ENCODE measurements at places on chromosomes 12 and 14.
A peak's percentile ranks its signal among the peaks of the same experiment; 100 is the strongest.

DNA sequence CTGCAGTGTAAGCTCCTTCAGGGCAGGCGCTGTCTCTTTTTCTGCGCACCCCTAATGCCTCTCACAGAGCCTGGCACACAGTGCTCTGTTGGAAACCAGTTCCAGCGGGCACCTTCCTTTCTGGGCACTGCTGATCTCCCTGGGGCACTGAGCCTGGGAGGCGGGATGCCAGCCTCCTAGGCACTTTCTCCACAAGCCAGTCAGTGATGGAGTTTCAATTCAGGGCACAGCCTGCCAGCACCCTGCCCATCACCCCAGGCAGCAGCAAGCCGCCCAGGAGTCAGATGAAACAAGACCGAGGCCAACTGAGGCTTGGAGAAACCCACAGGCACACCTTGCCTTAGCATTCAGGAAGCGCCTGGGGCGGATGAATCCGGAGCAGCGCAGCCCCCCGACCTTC is 5.7 kb upstream of the CTDSP2 start:
- no peak for DNase-seq

- DNase-seq = no peak
Measured at GRCh38 chr12:5008661-5009060, 35.0 kb upstream of the KCNA5 start.

GRCh38 chr12:26629864-26630263 is 203.1 kb downstream of the ITPR2 start:
- no peak for DNase-seq

- peak; percentile 25 for DNase-seq
Measured at GRCh38 chr14:80996049-80996901, 40.9 kb downstream of the TSHR start.

- DNase-seq = peak; percentile 82
Measured at GRCh38 chr12:50282721-50283228, 545 bp downstream of the LIMA1 start.

DNA sequence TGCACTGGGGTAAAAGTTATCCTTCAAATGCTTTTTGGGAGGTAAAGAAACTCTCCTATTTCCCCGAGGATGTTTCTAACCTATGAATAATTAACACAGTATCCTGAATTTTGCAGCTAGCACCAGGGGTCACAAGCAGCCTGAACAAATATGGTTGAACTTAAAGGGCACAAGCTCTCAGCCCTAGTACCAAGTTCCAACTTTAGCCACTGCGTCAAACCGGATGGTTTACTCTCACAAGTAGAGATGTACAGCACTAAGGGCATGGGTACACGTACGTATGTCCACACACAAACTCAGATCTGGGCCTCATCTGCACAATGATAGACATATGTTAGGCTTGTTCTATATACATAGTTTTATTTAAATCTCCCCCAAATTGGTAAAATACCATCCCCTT is 4.7 kb downstream of the CCDC88C start:
- DNase-seq = no peak

GRCh38 chr14:105484069-105484996 is 2.4 kb upstream of the CRIP1 start:
- DNase-seq = no peak

- no peak for DNase-seq
Measured at GRCh38 chr12:52267266-52267665, 7.2 kb upstream of the KRT86 start.

DNA sequence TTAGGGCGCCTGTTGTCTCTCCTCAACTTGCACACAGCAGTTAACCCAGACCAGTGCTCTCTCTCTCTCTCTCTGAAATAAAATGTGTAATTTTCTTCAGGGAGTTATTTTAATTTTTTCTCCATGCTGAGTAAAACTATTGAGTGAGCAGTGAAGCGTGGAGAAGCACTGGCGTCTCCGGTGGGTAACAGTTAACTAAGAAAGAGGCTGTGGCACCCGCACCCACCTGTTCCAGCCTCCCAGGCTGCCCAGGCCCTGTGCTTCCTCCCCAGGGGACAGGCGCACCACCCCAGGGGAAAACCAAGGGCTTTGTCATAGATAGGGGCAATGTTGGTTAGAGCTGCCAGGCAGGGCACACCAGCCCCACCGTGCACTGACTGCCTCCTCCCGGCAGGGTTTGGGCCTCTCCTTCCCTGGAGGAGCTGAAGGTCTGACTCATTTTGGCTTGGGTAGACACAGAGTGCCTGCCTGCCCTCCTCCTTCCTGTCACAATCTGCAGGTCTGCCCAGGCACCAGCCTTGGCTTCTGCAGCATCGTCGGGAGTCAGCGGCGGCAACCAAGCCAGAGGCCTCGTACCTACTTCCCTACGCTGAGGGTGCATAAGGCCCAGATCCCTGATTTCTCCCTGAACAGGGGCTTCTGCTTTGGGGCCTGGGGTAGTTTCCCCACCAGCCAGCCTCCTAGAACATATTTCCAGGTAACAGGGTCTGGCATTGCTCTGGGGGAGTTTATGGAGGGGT is 3.9 kb downstream of the HOXC5 start:
- DNase-seq = peak; percentile 54

GRCh38 chr12:68825569-68826217 is 17.7 kb downstream of the MDM2 start:
- DNase-seq = no peak

DNA sequence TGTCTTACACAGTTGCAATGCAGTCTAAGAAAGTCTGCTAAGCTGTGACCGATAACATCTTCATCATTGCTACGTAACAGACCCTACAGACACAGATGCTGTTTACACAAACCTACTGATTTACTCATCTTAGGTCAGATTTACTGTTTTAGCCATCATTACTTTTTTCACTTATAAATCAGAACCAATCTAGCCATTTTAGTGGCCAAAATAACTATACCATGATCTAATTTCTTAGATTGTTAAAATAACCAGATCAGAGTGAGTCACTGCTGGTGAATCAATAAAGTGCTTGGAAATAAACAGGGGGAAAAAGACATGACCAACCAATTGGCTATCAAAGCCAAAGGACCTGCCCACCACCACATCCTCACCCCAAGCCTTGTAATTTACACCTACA is 57.0 kb upstream of the FOXN3 start:
- no peak for DNase-seq

- DNase-seq = no peak
Measured at GRCh38 chr14:104314251-104314941, 176.0 kb downstream of the KIF26A start.

DNA sequence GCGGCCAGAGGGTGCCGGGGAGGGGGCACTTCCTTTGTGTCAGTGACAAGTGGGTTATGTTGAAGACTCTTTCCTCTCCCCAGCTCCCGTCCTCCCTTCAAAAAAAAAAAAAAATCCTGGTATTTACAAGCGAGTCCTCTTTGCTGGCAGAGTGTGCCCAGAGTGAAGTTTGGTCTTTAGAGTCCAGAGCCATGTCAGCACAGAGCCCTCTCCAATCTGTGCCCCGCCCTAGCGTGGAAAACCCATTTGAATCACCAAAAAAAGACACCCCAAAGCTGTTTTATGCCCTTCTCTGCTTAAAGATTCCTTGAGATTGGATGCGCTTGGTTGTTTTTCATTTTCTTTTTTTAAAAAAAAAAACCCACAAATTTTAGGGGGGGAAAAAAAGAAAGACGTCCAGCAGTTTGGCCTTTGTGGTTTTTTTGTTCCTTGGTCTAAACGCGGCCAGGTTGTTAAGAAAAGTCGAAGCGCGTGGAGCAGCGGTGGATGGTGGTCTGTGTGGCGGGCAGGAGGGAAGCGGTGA is 3.3 kb downstream of the NKX2-1 start:
- DNase-seq = no peak

- no peak for DNase-seq
Measured at GRCh38 chr12:7431993-7432685, 11.8 kb downstream of the CD163L1 start.

DNA sequence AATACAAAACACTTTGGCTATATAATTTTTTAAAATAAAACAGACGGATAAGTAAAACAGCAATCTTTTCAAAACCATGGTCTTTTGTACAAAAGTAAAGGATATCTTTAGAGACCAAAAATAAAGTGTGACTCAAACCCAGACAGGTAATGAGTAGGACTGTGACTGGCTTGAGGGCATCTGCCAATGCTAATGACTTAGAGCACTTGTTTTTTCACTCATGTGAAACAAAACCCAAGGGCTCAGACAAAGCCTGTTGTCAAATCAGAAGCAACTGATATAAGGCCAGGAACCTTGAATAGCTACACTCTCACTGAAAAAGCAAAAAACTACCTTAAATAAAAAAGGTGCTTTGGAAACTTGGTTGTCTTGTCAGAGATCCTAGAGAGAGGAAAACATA is 357.4 kb downstream of the TMEM117 start:
- DNase-seq = no peak

DNA sequence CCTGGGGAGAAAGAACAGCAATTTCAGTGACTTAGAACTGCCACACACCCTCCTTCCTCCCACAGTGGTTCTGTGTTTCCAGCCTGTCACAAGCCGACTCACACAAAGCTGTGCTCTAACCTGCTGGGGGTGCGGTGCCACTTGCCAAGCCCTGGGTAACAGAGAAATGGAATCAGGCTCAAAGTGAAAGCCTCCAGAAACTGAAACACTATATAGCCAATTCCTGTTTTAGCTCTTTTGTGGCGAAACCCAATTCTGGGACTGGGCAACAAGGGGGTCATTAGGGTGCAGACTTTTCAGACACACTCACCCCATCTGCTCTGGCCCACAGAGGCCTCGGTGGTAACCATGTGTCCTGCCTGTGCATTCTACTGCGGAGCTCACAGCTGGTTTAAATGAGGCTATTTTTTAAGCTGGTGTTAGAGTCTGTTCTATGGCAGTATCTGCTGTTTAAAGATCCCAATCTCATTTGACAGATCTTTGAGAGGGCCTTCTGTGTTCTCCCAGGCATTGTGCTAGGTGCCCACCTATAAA is 15.2 kb upstream of the ACTR6 start:
- no peak for DNase-seq

DNA sequence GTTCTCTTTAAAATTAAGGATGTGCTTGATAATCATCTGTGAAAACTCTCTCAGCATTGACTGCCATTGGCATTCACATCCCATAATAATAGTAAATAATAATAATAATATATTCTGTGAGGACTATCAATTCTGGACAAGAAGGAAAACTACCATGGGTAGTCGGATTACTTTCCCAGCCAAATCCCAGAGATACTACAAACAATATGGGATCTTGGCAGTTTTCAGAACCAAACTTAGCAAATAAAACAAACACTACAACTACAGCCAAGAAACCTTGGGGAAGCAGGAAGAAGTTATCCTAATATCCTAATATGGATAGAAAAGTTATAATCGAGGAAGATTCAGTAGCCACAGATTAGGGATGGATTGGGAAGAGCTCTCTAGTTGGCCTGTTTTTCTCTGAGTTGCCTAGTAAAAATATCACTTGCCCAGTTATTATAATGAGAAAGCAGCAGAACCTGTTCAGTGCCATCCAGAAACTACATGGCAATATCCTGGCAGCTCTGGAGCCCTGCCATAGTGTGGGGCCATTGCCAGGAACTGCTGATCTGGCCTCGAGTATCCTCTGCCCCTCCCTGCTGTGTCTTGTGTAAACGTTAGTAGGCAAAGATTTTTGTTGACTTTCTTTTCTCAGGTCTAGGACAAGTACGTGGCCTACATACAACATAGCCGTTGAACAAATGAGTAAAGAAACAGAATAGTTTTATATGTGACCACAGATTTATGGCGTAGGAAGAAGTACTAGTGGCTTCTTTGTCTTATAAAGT is 193.5 kb downstream of the SLC2A13 start:
- no peak for DNase-seq

Measured in NCI-H2171 treated with DMSO at 0.1 percent for 48 hours (cell line).